Activated CD4-positive, alpha-beta T cell treated with anti-CD3 and anti-CD28 coated beads, Interleukin-2, amount 50 U/mL, for 4 hours (primary cell): ENCODE measurements at places on chromosomes 3 and 15.

GRCh38 chr3:53974324-53974723 is 82.7 kb upstream of the SELENOK start:
- DNase-seq: no peak

DNA sequence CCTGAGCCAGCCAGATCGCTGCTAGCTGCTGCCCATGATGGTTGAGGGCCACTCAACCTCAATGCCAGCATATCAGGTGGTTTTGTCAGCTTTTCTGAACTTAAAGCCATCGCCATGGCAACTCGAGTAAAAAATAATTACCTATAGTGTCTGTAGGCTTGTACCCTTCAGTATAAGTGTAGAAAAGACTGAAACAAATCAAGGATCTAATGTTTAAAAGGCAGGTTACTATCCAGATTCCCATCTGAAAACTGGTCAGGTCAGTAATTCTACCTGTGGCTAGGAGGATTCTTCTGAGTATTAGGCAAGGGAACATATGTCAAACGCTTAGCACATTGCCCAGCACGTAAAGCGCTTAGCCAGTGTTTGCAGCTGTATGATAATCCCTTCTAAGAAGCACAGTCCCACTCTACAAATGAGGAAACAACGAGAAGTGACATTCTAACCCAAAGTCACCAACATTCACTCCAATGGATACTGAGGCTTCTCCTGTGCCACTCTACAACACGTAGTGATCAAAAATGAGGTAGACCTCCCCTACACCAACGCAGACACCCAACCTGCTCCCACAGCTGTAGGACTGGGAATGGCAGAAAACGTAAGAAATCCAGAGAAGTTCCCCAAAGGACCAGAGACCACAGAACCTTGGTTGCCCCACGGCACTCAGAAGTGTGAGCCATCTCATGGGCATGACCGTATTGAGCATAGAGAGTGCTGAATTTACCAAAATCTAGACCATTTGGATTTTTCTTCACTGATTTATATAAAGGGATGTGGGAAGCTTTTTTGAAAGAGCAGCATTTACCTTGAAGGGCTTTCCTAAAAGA is 55.3 kb downstream of the SLTM start:
- DNase-seq: no peak

DNA sequence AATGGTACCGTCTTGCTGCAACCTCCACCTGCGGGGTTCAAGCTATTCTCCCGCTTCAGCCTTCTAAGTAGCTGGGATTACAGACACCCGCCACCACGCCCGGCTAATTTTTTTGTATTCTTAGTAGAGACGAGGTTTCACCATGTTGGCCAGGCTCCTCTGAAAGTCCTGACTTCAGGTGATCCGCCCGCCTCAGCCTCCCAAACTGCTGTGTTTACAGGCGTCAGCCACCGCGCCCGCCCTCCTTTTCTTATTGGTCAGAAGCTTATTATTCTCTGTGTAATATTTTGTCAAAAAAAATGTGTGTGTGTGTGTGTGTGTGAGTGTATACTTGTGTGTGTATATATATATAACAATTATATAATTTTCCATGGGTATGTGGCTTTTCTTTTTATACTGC is 425.6 kb downstream of the CADM2 start:
- no peak for DNase-seq

DNA sequence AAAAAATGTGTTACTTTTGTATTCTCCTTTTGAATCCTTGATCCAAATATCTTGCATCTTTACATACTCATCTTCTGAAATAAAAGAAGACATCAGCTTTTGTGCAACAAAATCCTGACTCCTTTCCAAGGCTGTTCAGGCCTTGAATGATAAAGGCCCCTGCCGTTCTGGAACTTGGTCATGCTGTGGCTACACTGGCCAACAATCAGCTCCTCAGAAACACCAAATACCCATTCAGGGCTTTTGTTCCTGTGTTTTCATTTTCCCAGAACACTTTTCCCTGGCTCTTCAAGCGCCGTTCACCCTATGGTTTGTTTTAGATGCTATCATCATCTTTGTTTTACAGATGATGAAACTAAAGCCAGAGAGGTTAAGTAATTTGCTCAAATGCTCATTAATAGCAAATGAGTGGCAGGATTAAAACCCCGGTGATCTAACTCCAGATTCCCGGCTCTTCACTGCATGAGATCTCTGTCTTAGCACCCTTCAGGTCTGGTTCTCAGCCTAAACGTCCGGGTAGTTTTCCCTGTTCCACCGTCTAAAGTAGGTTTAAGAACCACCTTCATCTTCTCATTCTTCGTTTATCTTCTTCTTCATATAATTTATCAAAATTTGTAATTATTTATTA is 58.3 kb downstream of the EPHA3 start:
- no peak for DNase-seq

DNA sequence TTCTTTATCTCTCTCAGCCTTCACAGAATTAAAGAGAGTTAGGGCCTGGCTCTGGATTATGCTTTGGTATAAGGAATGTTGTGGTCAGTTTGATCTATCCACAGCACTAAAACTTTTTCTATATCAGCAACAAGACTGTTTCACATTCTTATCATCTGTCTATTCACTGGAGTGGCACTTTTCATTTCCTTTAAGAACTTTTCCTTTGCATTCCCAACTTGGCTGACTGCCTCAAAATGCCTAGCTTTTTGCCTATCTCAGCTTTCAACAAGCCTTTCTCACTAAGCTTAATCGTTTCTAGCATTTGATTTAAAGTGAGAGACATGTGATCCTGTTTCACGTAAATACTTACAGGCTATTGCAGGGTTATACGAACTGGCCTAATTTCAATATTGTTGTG is 471.8 kb downstream of the GBE1 start:
- DNase-seq: no peak
